Stimulated activated naive CD4-positive, alpha-beta T cell treated with Interleukin-2 at 50 U/mL for 16 hours (primary cell): ENCODE measurements at places on chromosomes 12 and 14.

DNA sequence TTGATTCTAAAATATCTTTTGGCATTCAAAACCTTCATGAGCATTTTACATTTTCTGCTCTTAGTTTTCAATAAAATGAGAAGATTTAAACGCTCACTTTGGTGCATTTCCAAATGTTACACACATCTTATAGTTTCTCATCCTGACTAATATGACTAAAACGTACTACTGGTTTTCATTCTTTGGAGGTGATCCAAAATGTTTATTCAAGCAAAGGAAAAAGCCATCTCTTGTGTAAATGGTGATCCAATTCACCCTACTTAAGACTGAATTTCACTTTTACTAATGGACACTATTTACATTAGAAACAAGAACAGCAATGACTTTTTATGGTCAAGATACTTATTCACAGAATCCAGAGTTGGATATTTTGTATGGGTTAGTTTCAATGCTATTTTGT lies 86.6 kb downstream of the KITLG start:
- no peak for DNase-seq

DNA sequence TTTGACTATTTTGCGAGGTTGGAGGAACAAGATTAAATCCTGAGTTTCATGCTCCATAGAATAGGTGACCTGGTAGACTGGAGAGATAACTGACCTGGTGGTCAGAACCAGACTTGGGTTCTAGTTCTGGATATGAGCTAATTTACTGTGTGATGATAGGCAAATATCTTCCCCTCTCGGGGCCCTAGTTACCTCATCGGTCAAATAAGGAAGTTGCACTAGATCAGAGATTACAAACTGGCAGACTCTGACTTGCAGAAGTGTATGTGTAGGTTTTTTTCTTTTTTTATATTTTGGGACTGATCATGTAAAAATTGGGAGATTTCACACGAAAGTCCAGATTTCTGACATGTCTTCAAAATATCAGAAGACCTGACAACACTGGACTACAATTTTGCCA lies 37.0 kb downstream of the RPH3A start:
- no peak for DNase-seq

- peak; percentile 79 for DNase-seq
These were observed at the start of the genes FOXM1 and RHNO1 for GRCh38 chr12:2877047-2877952. Gene FOXM1 (minus strand): TSS chr12:2877174. CDS start chr12:2874478, 2,696 bp downstream. Gene RHNO1 (plus strand): TSS chr12:2877223. CDS start chr12:2885367, 8,144 bp downstream.

DNA sequence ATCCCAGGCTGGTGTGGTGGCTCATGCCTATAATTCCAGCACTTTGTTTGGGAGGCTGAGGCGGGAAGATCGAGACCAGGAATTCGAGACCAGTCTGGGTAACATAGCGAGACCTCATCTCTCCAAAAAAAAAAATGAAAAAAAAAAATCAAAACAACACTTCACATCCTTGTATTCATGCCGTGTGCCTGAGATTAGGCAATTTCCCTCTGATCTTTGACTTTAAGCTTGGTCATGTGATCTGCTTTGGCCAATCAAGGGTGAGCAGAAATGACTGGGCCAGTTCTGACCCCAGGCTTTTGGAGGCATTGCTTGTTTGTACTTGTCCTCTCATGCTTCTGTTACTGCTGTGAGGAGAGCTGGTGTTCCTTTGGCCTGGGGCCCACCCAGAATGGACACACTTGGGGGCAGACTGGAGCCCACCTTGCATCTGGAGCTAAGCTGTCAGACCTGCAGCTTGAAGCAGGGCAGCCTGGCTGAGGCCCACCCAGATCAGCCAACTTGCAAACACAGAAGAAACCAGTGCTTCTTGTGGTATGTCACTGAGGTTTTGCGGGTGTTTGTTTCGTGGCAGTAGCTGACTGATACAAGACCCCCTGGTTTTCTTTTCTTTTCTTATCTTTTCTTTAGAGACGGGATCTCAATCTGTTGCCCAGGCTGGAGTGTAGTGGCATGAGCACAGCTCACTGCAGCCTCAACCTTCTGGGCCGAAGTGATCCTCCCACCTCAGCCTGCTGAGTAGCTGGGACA lies 29.7 kb upstream of the TBX3 start:
- DNase-seq, result no peak

DNA sequence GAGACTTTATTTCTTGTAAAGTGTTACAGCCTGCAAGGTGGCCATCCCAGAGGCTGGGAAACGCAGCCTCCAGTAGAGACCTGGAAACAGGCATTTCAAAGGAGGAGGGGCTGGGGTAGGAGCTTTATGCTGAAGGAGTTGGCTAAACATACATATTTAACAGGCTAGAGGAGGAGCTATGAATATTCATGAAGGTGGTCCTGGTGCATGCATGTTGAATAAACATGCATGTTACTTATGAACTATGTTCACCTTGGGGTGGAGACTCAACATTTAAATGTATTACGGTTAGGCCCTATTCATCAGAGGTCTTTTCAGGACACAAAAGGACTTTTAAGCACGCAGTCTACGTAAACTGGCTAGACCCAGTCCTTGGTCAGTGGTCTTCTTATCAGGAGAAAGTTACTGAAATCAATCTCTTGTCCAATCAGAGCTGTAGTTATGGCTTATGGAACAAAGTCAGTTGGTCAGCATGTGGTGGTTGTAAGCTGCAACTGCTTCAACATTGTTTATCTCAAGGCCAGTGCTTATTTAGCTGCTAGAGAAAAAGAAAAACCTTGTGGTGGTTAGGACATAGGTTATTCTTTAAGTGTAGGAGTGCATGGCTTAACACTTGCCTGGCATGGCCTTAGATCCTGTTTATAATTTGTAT lies 11.4 kb upstream of the ARF6 start:
- no peak for DNase-seq

GRCh38 chr12:112303004-112303403 lies 79.2 kb downstream of the HECTD4 start:
- DNase-seq, result peak; percentile 44

GRCh38 chr12:131784909-131785762 lies 43.1 kb upstream of the MMP17 start:
- DNase-seq, result no peak

DNA sequence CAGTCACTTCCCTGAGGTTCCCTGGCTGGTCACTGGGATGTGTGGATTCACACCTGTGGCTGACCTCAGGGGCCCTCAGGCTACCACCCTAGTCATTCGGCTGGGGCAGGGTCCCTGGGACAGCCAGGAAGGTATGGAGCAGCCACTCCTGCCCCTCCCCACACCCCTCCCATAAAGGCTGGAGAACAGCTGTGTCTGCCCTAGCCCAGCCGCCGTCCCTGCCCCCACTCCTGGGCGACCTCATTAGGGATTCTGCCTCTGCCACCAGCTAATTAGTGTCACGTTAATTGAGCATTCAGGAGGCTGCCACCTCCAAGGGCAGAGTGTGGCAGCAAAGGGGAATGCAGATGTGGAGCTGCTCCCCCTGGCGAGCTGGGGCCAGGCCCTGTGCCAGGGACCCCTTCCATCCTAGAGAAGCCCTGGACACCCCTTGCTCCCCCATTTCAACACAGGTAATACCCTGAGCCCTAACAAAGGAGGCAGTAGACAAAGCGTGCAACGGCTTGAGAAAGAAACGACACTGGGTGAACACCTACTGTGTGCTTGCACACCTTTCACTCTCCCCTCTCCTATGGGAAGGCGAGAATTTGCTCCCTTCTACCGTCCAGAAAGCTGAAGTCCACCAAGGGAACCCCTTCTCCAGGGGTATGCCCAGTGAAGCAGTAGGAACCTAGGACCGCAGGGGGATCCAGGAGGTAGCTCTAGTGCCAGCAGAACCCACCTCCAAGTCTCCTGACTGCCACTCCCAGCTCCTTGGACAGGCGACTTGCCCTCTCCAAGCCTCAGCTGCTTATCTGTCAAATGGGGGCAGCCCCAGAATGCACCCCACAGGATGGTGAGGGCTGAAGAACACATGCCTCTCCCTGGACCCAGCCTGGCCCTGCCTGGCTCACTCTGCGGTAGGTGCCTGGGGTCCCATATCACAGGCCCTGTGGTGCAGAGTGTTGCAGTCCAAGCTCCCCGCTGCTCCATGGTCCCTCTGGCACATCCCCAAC lies 45.1 kb downstream of the FAM222A start:
- DNase-seq, result no peak

GRCh38 chr14:22460461-22461195 lies 128.4 kb downstream of the DAD1 start:
- no peak for DNase-seq

DNA sequence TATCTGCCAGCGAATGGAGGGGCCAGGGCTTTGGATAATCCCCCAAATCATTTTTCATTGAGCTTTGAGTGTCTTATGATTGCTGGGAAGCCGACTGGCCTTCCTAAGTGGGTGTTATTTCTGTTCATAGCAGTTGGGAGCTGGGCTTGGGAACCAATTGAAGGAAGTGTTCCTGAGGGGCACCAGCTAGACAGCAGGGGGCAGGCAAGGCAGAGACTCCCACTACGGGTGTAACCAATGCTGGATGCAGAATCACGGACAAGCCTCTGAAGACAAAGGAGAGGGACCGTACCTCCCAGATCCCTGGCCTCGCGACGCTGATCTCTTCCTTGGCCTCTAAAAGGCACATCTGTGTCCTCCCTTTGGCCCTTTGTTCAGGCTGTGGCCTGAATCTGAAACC lies 149.0 kb upstream of the PRMT8 start:
- no peak for DNase-seq

GRCh38 chr14:85516239-85517113 lies 13.5 kb upstream of the FLRT2 start:
- DNase-seq, result no peak
